Activated naive CD4-positive, alpha-beta T cell treated with anti-CD3 and anti-CD28 coated beads, Interleukin-2, amount 50 U/mL, for 72 hours (primary cell): ENCODE measurements at places on chromosomes 1 and 21. TPM values are rescaled to one million over a fixed set of nuclear protein-coding genes. Genes with fewer than 3 reads are reported as not detected.

Gene CD1E
- total RNA-seq: not detected

Gene TNNT2
- not detected for total RNA-seq

GRCh38 chr1:245184779-245185178, 30.0 kb downstream of the KIF26B start:
- no peak for DNase-seq

DNA sequence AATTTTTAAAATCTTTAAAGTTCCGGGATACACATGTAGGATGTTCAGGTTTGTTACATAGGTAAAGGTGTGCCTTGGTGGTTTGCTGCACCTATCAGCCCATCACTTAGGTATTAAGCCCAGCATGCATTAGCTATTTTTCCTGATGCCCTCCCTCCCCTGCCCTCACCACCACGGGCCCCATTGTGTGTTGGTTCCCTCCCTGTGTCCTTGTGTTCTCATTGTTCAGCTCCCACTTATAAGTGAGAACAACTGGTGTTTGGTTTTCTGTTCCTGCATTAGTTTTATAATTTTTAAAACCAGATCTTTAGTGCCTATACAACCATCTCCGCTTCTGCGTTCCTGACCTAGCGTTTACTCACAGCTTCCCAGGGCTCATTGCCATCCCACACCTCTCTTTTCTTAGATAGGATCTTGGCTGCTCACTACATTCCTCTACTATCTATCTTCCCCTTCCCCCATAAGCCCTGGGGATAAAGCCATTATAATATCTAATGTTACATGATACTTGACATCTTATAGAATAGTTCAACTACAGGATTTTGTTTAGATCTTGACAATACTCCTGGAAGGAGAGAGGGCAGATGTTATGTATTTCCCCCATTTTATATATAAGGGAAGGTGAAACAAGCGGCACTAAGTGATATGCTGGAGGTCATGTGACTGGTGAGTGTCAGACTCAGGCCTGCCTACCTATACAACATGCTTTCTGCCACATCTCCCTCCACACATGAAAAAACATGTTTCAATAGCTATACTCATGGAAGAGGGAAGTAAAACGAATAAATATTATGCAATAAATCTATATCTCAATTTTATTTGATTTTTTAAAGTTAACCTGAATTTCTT, 52.3 kb upstream of the DNAJC6 start:
- DNase-seq: no peak

GRCh38 chr1:174519844-174520243, 72.1 kb downstream of the GPR52 start:
- no peak for DNase-seq

- no peak for DNase-seq
Measured at GRCh38 chr1:119341372-119341947, 27.1 kb upstream of the HAO2 start.

DNA sequence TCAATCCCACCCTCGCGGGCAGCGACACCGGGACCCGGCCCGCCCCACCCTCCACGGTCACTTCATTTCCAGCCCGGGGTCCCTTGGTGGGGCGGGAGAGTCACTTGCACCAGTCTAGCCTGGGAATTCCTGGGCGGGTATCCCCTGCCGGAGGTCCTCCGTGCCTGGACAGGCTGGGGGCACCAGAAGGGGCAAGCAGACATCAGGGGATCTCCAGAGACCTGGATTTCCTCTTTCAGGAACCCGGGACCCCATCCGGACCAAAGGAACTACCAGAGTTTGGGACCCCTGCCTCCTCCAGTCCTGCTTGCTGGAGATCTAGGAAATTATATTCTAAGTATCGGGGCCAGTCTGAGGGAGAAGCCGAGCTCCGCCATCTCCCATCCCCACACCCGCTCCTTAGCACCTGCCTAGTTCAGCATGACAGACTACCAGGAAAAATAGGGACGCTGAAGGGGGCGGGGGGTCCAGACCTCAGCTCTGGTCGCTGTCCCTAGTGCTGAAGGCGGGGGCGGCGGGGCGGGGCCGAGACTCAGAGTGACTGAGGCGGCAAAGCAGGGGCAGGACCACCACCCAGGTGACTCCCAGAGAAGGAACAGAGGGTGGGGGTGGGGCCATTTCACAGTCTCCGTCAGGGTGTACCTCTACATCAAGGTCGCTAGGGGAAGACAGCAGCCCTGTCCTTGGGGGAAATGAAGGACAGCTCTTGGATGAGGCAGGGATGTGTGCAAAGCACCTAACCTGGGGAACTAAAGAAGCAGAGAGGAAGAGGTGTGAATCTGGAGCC, 832 bp downstream of the HCN3 start:
- no peak for DNase-seq

DNA sequence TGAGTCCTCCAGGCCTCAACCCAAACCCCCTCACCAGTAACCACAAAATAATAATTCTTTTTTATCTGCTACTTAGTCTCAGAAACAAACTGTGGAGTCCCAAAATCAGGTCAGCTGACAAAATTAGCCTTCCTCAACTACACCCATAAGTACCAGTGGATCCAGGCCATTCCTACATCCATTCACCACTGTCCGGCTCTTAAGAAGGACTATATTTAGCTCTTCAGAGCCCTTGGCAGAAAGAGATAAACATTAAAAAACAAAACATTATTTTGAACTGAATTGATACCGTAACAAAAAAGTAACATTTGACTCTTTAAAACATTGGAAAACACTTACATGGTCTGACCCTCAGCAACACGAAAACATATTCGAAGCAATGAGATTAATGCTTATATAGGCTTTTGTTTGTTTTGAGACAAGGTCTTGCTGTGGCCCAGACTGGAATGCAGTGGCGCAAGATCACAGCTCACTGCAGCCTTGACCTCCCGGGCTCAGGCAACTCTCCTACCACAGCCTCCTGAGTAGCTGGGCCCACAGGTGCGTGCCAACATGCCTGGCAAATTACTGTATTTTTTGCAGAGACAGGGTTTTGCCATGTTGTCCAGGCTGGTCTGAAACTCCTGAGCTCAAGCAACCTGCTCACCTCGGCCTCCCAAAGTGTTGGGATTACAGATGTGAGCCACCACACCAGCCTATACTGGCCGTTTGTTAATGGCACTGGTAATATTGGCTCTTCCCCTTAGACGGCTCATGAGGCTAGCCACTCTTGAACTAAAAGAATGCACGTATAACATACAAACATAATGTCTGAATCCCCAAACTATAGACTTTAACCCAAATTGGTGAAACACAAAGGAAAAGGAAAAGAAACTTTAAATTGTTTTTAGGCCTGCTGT, 330.7 kb downstream of the SMYD3 start:
- DNase-seq: no peak

GRCh38 chr1:241482761-241483250, 36.7 kb downstream of the FH start:
- no peak for DNase-seq

DNA sequence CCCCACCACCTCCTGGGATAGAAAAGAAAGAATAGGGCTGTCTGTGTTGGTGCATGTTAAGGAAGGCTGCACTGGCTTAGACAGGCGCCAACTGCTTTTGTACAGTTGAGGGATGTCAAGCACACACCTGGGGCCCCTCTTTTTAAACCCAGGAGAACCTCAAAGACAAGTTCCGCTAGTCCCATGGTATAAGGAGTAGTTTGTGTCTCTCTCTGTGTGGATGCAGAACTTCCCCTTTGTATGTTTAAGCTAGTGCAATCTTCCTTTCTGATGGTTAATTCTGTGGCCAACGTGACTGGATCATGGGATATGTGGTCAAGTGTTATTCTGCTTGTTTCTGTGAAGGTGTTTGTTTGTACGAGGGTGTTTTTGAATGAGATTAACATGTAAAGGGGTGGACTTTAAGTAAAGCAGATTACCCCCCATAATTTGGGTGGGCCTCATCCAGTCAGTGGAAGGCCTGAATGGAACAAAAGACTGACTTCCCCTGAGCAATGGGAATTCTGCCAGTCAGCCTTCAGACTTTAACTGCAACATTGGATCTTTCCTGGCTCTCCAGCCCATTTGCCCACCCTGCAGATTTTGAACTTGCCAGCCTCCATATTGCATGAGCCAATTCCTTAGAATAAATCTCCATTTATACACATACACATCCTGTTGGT, 9.5 kb upstream of the DUSP10 start:
- no peak for DNase-seq

- no peak for DNase-seq
Measured at GRCh38 chr1:233393084-233393840, 65.7 kb downstream of the MAP3K21 start.

DNA sequence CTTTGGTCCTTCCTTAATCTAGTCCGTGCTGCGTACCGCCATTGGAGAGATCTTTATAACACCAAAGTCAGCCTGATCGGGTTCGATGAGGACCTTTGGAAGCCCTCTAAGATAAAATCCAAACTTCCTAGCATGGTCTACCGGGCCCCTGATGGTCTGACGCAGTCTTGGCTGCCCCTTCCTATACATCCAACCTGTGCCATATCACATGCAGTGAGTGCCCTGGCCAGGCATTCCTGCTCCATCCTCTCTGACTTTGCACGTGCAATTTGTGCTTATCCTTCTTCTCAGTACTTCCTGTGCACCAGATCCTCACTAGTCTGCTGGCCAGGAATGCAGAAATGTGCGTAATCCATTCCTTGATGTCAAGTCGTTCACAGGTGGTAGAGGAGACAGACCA, 45.6 kb downstream of the CFAP57 start:
- DNase-seq: no peak
